HT-29 (cell line): ENCODE measurements at places on chromosomes 2 and 18. TPM values are rescaled to one million over a fixed set of nuclear protein-coding genes. Genes with fewer than 3 reads are reported as not detected.

GRCh38 chr18:79615586-79615985, 64.0 kb upstream of the CTDP1 start:
- no peak for DNase-seq

The SP140 gene
- total RNA-seq = not detected in 2 replicates

GRCh38 chr2:10243926-10244270, 58.8 kb upstream of the HPCAL1 start:
- DNase-seq = no peak

DNA sequence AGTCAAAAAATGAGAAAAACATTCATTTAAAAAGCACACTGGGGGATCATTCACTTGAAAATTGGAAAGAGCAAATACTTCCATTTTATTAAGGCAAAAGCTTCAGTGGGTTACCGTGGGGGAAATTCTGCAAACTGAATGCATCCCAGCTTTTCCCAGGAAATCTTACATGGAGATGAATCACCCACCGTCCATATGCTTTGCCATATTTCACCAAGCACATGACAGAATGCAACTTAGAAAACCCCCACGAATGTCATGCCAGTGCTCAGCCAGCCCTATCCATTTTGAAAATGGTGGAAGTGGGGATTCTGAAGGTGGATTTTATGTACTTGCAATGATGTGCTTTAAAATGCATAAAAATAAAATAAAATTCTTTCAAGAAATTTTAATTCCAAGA, 485.5 kb upstream of the ID2 start:
- DNase-seq = no peak

The PLCD4 gene
- not detected in 2 replicates for total RNA-seq

- DNase-seq = no peak
Observed at GRCh38 chr2:200742426-200742825, 69.3 kb upstream of the BZW1 start.

DNA sequence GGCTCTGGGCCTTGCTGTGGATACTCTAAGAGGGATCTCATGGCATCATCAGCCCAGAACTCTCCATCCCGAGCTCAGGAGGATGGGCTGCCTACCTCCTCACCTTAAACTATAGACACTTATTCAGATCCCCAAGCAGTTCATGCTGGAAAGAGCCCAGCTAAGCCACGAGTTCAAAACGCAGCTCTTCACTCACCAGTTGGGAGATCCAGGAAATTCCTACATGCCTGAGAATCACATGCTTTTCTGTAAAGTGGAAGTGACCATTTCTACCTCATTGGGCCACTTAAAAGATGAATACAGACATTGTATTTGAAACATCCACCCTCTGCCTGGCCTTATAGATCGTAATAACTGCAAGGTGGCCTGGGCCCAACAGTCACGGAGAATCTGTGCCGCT, 6.6 kb downstream of the ATOH8 start:
- no peak for DNase-seq

DNA sequence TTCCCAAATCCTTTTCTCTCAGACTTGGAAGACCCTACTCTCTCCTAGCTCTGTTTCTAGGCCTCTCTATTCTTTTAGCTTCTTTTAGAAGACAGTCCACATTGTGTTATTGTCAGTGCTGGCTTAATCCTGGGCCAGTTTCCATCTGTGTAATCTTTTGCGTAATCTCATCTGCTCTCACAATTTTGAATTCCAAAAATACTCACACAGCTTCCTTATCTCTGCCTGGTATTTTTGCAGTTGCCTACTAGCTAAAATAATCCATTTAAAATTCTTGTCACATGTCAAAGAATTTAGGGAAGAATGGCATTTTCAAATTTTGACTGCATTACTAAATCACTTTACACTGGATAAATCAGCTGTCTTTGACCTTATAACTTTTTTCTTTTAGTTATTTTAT, 200.6 kb upstream of the MEX3C start:
- DNase-seq = no peak

- DNase-seq = no peak
Observed at GRCh38 chr2:206092297-206092696, 6.3 kb upstream of the INO80D start.

The SP5 gene
- 12.8 and 15.1 TPM in 2 replicates for total RNA-seq

- DNase-seq = peak; percentile 46
Observed at GRCh38 chr2:43452318-43452731, 143.5 kb downstream of the THADA start.

DNA sequence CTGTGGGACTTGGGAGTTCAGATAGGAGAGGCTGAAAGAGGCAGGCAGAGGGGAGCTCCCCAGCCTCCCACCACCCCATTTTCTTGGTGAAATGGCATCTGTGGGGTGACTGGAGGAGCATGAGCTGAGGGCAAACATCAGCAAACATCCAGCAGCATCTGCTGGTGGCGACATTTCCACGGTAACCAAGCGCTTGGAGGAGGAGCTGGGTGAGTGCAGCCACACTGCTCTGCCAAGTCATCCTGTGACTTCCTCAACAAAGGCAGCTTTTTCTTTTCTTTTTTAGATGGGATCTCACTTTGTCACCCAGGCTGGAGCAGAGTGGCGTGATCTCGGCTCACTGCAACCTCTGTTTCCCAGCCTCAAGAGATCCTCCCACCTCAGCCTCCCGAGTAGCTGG, 5.6 kb downstream of the TXNL4A start:
- no peak for DNase-seq

The CDK15 gene
- not detected in 2 replicates for total RNA-seq

DNA sequence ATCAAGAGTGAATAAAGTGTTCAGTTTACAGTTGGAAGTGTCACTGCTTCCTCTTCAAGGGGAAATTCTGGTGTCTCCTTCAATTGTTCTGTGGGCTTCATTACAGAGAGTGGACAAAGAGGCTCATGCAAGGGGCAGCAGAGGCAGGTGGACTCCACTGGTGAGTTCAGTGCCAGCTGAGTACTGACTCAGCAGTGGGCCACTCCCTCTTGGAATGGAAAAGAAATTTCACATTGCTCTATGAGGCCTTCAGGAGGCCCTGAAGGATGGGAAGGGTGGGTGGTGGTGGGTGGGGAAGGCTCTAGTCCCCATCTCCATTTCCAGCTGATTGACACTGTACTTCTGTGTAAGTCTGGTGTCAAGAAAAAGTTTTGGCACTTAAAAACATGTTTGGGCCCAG, 66.4 kb downstream of the PRELID3A start:
- no peak for DNase-seq
